ENCODE measurements at places on chromosomes 5 and 9.

DNA sequence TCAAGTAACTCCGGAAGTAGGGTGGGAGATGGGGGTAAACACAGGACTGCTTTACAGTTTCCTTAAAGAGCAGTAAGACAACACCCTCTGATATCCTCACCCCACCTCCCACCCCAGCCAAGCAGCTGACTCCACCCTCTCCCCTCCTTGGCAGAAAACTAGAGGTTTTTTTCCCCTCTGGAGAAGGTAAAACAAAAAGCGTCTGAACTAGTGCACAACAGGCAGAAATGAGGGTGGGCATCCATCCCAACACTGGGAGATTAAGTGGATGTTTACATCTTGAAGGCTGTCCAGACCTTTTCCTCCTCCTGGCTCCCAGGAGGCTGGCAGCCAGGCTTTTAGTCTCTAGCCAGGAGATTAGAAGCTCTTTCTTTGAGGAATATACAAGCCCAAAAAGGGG lies 13.9 kb upstream of the CTNNAL1 start:
- no peak for DNase-seq

DNA sequence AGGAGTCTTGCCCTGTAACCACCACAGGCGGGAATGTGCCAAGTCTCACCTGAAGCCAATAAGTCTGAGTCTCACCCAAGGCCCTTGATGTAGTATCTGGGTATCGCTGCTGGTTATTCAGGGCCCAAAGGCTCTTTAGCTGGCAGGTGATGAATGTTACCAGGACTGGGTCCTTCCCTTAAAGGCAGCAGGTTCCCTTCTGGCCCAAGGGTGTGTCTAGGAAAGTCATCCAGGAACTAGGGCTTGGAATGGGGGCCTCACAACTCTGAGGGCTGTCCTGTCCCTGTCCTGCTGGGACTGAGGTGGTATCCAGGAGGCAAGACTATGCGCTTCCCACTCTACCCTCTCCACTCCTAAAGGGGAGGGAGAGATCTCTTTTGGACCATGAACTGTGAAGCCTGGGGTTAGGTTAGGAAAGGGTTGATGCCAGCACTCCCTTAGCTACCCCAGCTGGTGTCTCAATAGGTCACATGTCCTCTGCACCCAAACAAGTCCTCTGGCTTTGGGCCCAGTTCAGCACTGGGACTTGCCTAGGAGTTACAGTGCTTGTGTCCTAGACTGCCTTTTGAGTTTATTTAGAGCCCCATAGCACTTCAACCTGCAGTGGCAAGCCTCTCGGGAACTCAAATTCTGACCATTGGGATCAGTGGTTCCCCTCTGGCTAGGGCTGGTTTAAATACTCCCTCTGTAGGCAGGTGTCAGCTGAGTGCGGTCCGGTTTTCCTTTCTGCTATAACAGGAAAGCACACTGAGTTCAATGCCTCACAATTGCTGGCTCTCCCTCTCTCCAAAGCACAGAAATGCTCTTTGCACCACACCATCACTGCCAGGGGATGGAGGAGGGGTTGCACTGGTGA lies 22.5 kb upstream of the RANBP3L start:
- no peak for DNase-seq

GRCh38 chr9:109167716-109168115 lies 667 bp upstream of the FRRS1L start:
- DNase-seq, result no peak

GRCh38 chr5:122615146-122615545 lies 159.7 kb upstream of the SNX2 start:
- no peak for DNase-seq

DNA sequence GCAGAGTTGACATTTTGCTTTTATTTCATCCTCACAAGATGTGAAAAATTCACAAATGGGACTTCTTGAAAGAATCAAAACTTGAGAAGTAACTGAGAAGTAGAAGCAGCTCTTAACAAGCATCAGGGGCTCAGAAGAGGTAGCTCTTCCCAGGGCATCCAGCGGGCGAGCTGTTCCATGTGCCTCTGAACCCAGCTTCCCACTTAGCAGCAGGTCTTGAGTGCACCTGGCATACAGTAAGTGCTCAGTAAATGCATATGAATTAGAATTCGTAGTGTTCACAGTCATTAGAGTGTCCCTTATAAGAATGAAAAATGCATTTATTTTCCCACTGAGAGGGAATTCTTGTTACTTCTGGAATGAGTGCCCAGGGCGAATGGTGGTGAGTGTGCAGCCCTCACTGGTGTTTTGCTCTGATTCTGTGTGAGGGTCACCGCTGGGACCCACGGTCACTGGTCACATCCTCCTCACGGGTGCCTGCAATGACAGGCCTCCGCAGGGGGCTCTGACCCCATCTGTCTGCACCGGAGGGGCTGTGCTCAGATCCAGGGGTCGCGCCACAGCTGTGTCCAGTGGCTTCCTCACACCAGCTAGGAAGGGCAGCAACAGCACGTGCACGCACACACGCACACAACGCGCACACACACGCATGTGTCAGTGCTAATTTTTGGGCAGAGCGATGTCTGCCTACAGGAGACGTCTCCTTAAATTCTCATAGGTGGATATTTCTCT lies 26.9 kb downstream of the EXOC3 start:
- DNase-seq, result no peak

- peak; percentile 76 for DNase-seq
These were observed 13.1 kb downstream of the HMHB1 start for GRCh38 chr5:143824851-143825720.

DNA sequence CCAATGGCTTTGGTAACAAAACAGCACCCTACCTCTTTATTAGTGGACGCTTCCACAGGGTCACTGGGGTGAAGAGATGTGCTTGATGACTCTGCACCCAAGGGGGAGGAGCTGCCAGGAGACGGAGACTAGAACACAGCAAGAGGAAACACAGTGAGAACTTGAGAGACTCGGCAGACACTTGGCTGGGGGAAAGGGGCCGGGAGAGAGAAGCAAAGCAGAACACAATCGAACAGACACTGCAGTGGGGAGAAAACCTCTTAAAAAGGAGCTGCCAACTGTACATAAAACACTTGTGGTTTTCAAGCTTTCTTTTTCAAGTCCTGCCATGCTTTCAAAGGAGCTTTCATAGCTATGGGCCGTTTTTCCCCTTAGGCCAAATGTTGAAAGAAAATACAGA lies 151.0 kb downstream of the ENTREP1 start:
- DNase-seq, result no peak

DNA sequence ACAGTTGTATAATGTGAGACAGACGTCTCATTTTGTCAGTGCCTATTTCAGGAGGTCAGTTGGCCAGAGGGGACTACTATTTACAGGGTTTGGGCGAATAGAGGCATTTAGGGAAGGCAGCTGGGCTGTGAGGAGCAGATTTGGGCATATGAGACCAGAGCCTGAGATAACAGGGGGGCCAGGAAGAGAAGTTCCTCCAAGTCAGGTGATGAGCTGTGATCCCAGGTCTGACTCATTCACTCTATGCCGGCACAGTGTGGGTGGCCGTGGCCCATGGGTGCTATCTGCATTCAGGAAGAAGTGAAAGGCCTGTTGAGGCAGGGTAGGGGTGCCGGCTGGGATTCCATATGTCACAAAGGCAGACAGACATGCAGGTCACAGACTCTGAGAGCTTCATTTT lies 142.8 kb downstream of the PDZD2 start:
- no peak for DNase-seq

- no peak for DNase-seq
These were observed 90.6 kb upstream of the ICE1 start for GRCh38 chr5:5331848-5332247.

DNA sequence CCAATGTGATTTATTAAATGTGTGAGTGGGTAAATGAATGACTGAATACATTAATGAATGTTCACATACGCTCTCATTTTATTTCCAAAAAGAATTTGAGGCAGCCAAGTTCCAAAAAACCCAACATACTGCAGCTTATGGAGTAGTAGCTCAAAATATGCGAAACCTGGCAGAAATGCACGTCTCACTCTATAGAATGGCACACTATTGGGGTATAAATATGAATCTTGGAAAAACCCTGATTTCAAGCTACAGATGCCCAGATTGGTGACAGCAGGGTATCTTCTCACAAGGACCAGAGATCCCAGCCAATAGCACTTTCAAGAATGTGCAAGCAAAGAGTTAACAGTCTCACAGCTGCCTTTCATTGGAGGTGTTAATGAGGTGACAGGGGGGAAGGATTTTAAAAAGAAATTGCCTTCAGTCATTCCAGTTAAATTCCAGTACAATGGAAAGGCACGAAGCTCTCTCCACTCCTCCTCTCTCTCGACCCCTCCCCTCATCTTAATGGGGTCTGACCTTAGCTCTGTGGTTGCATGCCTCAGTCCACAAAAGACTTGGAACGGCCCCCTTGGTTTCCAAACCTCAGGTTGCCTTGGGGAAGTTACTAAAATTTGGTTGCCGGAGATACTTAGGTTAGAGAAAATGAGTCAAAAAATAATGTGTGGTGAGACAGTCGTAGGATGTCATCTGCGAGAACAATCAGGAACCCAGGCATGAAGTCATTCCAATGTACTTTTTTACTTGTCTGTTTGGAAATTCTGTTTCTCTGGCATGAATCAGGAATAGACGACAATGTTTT lies 307.4 kb downstream of the NFIB start:
- no peak for DNase-seq

GRCh38 chr5:172887692-172888091 lies 53.6 kb downstream of the ERGIC1 start:
- DNase-seq, result no peak

DNA sequence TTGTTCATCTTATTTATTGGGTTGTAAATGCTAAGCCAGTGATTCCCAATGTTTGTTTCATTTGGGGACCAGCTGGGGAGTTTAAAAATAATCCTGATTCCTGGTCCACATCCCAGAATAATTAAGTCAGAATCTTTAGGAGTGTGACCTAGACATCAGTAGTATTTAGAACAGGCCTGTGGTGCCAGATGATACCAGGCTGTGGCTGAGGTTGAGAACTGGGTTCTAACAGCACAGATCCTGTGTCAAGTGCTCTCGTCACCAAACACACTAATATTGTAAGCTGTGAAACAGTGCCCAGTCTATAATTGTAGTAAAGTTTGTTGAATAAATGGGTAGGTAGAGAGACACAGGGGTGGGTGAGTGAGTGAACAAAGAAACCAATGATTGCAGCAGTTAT lies 172.1 kb upstream of the PPP1R2B start:
- no peak for DNase-seq

GRCh38 chr5:93161661-93162654 lies 419.1 kb downstream of the NR2F1-AS1 start:
- DNase-seq, result no peak

DNA sequence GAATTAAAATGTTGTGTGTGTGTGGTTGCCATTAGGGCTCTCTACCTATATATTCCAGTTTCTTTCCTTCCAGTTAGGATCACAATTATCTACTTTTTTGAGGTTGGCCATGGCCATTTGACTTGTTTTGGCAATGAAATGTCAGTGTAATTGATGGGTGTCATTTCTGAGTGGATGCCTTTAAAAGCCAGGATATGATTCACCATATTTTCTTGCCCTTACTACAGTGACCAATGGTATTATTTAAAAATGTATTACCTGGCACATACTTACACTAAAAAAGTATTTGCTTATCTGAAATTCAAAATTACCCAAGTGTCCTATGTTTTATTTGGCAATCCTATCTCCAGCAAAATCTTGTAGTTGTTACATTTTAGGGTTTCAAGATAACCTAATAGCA lies 258.7 kb upstream of the ACTBL2 start:
- no peak for DNase-seq

DNA sequence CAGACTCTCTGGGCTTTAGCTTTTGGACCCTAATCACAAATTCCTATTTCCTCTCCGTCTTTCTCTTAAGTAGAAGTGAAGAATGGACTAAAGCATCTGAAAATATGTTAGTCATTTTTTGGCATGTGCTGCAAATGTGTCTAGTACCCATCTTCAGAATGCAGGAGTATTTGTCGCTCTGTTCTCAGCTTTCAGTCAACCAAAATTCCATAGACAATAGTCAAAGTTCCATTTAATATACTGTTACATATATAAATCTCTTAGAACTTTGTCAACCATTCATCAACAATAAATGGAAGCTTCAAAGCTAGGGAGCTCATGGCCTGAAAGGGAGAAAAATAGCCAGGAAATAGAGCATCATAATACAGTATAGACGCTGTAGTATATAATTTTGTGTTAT lies 509.4 kb downstream of the BNC2 start:
- no peak for DNase-seq

- no peak for DNase-seq
These were observed 100.5 kb downstream of the PALM2AKAP2 start for GRCh38 chr9:109880276-109881169.

DNA sequence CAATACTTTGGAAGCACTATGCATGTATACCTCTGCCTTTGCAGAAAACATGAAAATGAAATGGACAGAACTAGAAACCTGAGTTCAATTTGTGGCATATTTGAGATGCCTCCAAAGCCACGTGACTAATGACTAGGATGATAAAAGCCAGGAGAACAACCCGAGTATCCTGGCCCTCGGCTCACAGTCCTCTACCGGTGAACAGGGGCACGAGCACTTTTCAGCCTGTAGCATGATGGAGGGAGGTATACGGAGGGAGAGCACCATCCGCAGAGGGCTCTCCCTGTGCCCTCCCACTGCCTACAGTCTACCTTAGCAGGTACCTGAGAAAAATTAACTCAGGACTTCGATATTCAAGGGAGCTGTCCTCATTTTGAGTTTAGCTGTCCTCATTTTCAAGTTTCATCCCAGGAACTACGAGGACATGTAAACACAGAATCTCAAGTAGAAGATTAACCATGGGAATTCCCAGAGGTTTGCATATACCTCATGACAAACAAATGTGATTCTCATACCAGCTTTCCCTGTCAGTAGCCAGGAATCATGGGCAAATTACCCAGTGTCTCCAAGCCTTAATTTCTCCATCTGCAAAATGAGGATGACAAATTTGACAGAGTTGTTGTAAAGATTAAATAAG lies 249.3 kb downstream of the DNAH5 start:
- no peak for DNase-seq

DNA sequence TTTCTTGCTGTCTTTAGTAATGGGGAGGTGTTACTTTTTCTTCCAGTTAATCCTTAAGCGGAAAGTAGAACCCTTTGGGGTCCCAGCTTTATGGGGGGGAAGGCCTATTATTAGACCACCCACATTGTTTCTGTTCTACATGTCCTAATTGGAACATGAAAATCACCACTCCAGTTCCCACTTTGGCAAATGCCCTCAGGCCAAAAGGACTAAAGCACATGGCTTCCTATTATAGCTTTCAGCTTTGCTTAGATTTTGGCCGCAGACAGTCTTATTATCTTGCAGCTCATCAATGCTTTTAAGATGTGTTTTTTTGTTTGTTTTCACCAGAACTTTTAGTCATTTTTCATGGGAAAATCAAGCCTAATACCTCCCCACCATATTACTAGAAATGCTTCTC lies 296.8 kb upstream of the ANKH start:
- no peak for DNase-seq

GRCh38 chr9:99962680-99963261 lies 56.3 kb downstream of the STX17 start:
- no peak for DNase-seq

Data from stimulated activated CD8-positive, alpha-beta memory T cell treated with anti-CD3 and anti-CD28 coated beads, Interleukin-7, amount 100 ng/mL, for 24 hours (primary cell).